Upper lobe of right lung (tissue), 1 donor: ENCODE measurements at places on chromosomes 11 and 22. TPM values are rescaled to one million over a fixed set of nuclear protein-coding genes. Genes with fewer than 3 reads are reported as not detected.

TPBGL gene
- 0.64 TPM for total RNA-seq

MAPK8IP2 gene
- total RNA-seq: 2.6 TPM

SLC17A6 gene
- not detected for total RNA-seq

HSPB2 gene
- total RNA-seq: 9.2 TPM

CCDC89 gene
- total RNA-seq: 1.2 TPM

APOBEC3A gene
- 9.0 TPM for total RNA-seq

CST6 gene
- 23.7 TPM for total RNA-seq

KDELR3 gene
- 5.9 TPM for total RNA-seq

C2CD3 gene
- 26.8 TPM for total RNA-seq

HOATZ gene
- not detected for total RNA-seq

PRCP gene
- 91.3 TPM for total RNA-seq

TTLL1 gene
- total RNA-seq: 5.1 TPM

FAM168A gene
- 30.7 TPM for total RNA-seq

GUCY1A2 gene
- total RNA-seq: 31.1 TPM

HIRA gene
- 23.3 TPM for total RNA-seq

CYTH4 gene
- total RNA-seq: 37.9 TPM

MS4A8 gene
- not detected for total RNA-seq
